ENCODE measurements at places on chromosomes 3 and 15.

GRCh38 chr3:129001101-129001805 is at the start of gene EFCC1:
TSS of gene EFCC1 (plus strand) at chr3:129001304. CDS start at chr3:129001629, 325 bp downstream.
- no peaks in the 10 kb centered on the region for H3K36me3 ChIP-seq
- H3K4me3 ChIP-seq = no peak within 1 kb of the TSS
- H3K27ac ChIP-seq = no peak within 1 kb of the TSS
- peaks cover 13% of the 10 kb centered on the region for H3K27me3 ChIP-seq

DNA sequence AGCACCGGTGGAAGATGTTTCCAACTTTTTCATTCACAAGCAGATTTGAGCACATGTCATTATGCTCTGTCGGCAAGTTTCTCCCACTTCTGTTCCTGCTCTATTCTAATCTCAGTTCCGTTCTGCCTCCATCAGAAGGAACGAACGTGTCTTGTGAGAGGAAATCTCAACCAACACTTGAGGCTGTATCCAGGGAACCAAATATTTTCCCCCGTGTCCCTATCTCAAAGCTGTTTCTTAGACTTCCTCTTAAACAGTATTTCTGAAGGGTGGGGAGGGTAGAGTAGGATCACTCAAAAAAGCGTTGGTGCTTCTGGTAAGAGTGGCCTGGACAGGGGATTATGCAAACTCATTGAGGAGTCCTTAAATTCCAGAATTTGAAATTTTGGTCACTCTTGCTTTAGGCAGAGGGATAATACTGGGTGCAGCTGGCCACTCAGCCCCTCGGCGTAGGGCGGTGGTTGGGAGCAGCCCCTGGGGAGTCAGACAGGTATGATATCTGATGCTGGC is 54.9 kb downstream of the FRMD4B start:
- H3K27ac ChIP-seq = no peak overlapping the region
- H3K27me3 ChIP-seq = no peaks in the 10 kb centered on the region
- no peaks in the 10 kb centered on the region for H3K4me1 ChIP-seq
- H3K36me3 ChIP-seq = no peaks in the 10 kb centered on the region
- DNase-seq = no peak
- H3K4me3 ChIP-seq = no peak overlapping the region

GRCh38 chr3:151806838-151807237 is 7.1 kb upstream of the AADAC start:
- no peak overlapping the region for H3K4me3 ChIP-seq
- DNase-seq = no peak

DNA sequence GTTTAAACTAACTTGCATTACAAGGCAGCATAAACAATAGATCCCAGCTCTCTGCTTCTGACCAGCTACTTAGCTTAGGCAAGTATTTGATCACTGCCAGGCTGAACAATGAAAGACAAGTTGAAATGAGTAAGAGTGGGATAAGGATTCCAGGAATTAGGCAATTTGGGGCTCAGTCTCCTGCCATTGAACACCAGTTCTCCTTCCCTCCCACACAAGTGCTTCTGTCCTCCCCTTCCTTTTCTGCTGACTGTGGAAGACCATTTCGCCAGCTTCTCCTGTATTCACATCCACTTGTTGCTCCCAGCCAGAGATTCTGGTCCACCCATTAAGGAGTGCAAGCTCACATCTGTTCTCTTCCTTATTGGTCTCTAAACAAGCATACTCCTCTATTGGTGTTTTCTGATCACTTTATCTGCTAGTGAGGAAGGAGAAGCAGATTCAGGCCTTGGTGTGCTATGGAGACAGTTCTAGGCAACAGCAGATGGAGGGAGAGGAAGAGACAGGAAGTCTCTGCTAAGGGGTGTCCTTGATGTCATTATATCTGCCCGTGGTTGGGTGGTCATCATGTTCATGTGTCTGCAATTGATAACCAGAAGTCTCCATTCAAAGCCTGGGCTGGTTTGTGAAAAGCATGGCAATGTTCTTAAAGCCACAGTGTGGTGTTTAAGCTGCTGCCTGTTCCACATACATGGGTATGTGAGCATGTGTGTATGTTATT is 121.5 kb downstream of the PLCL2 start:
- H3K27me3 ChIP-seq = no peaks in the 10 kb centered on the region
- no peak overlapping the region for H3K4me3 ChIP-seq
- no peak for DNase-seq
- H3K36me3 ChIP-seq = no peaks in the 10 kb centered on the region

DNA sequence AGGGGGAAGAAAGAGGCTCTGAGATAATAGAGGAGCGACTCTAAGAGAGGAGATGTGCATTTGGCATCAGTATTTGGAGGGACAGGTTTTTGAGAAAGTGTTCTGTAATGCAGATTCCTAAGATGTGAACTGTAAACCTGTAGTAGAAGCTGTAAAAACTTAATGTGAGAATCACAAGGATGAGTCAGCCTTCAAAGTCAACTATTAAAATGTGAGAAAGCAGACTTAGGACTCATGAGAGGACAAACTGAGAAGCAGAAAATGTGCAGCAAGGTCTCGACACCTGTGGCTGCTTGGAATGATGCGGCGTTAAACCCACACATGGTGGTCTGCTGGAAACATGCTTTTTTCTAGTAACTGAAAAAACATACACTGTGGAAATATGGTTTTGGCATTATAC is 36.0 kb downstream of the USP13 start:
- H3K4me1 ChIP-seq = no peaks in the 10 kb centered on the region
- H3K27me3 ChIP-seq = no peaks in the 10 kb centered on the region
- H3K27ac ChIP-seq = no peak overlapping the region
- no peak overlapping the region for H3K4me3 ChIP-seq

DNA sequence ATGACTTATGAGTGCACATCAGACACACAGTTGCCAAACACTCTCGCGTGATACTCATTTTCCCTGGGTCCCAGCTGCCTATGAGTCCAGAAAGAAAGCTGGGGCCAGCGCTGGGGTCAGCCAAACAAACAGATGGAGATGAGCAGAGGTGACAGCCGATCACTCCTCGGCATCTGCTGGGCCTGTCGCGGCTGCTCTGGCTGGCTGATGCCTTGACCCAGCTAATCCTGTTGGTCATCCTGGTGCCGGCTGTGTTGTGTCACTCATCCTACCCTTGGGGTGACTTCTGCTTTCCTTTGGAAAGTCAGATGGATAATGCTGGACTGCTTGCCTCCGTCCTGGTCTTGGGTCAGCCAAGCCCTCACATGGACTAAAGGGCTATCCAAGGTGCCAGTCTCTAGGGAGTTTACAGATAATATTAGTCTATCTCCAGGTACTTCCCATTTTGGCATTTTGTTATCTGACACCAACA is 105.3 kb upstream of the PDZRN3 start:
- H3K4me1 ChIP-seq = no peaks in the 10 kb centered on the region
- no peak overlapping the region for H3K4me3 ChIP-seq
- H3K36me3 ChIP-seq = no peaks in the 10 kb centered on the region
- H3K27ac ChIP-seq = no peak overlapping the region

- H3K36me3 ChIP-seq = no peaks in the 10 kb centered on the region
- no peak overlapping the region for H3K27ac ChIP-seq
- DNase-seq = no peak
- peaks cover 26% of the 10 kb centered on the region for H3K4me1 ChIP-seq
Observed at GRCh38 chr3:71117572-71118247, 465.8 kb downstream of the FOXP1 start.

- no peak overlapping the region for H3K4me3 ChIP-seq
- H3K27me3 ChIP-seq = no peaks in the 10 kb centered on the region
- H3K4me1 ChIP-seq = no peaks in the 10 kb centered on the region
- no peaks in the 10 kb centered on the region for H3K36me3 ChIP-seq
- H3K27ac ChIP-seq = no peak overlapping the region
Observed at GRCh38 chr3:121436074-121436473, 109.7 kb downstream of the POLQ start.

DNA sequence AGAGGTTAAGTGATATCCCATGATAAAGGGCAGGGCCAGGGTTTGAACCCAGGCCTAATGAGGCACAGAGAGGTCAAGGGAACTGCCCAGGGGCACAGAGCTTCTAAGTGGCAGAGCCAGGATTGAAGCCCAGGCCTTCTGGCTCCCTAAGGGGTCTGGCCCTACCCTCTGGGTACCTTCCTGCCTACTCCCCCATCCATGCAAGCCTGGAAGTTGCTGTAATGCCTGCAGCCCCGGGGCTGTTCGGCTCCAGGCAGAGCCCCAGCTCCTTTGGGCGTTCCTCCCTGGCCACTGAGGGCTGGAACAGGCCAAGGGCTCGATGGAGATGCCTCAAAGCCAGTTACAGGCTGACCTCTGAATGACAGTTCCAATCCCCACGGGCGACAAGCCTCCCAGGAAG is 4.5 kb downstream of the GRIP2 start:
- peaks cover 11% of the 10 kb centered on the region for H3K4me1 ChIP-seq
- H3K27me3 ChIP-seq = no peaks in the 10 kb centered on the region
- H3K27ac ChIP-seq = no peak overlapping the region
- no peak for DNase-seq
- no peaks in the 10 kb centered on the region for H3K36me3 ChIP-seq
- no peak overlapping the region for H3K4me3 ChIP-seq

DNA sequence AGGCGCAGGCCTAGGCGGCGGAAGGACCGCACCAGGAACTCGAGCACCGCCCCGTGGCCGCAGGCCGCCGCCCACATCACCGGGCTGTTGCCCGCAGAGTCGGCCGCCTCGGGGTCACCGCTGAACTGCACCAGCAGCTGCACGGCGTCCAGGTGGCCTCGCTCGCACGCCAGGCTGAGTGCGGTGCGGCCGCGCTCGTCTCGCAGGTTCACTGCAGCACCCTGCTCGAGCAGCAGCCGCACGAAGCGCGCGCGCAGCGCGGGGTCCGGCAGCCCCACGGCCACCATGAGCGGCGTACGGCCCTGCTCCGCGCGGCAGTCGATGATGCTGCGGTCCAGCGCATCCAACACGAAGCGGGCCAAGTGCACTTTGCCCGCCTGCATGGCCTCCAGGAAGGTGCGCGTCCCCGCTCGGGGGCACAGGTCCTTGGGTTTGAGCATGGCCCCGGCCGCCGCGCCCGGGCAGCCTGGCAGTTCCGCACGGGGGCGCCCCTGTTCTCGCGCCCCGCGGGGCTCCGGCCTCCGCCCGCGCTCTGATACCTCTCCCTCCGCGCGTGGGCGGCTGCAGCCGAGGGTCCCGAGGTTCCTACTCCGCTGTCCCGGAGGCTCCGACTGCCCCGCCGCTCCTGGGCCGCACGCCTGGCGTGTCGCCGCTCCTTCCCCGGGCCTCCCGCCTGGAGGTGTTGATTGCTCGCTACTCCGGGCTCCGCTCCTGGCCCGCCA is 556 bp downstream of the ANKRD63 start:
- H3K4me3 ChIP-seq = peak overlapping the region; percentile 21
- H3K27me3 ChIP-seq = peaks cover 23% of the 10 kb centered on the region
- DNase-seq = peak; percentile 56
- peaks cover 30% of the 10 kb centered on the region for H3K4me1 ChIP-seq
- no peaks in the 10 kb centered on the region for H3K36me3 ChIP-seq
- no peak overlapping the region for H3K27ac ChIP-seq

DNA sequence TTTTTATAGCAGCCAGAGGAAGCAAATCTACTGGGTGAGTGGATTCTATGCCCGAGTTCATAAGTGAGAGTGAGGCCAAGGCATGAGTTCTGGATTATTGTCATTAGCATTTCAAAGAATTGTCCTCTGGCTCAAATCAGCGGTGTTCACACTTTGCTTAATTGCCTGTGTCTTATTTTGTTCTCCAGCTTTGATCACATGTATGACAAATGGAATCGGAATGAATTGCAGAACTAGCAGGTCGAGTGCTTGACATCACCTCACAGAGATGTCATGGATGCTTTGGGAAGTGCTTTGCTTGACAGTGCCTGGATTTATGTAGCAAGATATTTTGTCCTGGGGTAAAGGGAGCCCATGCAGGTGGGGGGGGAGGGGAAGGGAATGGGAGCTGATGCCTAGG is 68.0 kb downstream of the SH3GL3 start:
- H3K27ac ChIP-seq = no peak overlapping the region
- no peak for DNase-seq
- H3K4me1 ChIP-seq = peaks cover 3% of the 10 kb centered on the region
- H3K36me3 ChIP-seq = no peaks in the 10 kb centered on the region

DNA sequence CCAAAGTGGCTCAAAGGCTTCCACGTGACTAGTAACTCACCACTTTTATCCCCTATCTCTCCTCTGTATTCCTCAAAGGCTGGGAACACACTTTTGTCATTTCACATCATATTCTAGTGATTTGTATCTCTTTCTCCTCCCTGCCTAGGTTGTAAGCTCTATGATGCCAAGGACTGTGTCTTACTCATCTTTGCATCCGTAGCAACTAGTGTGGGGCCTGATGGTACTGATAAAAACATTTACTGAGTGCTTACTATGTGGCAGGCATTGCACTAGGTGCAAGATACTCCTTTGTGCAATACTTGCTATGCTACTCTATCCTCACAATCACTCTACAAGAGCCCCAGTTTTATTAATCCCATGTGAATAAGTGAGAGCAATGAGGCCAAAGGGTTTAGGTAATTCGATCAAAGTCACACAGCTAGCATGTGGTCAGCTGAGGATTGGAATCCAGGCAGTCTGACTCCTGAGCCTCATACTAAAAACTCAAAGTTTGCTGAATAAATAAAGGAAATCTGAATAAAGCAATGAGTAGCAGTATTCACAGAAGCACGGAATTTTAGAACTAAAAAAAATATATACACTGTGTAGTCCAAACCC is 342.6 kb upstream of the ICE2 start:
- no peak overlapping the region for H3K27ac ChIP-seq
- H3K4me1 ChIP-seq = no peaks in the 10 kb centered on the region
- no peak for DNase-seq
- no peak overlapping the region for H3K4me3 ChIP-seq
- no peaks in the 10 kb centered on the region for H3K27me3 ChIP-seq
- no peaks in the 10 kb centered on the region for H3K36me3 ChIP-seq

GRCh38 chr3:132694991-132695390 is 27.2 kb downstream of the NPHP3 start:
- H3K4me3 ChIP-seq = no peak overlapping the region
- peaks cover 23% of the 10 kb centered on the region for H3K36me3 ChIP-seq
- DNase-seq = no peak
- no peaks in the 10 kb centered on the region for H3K27me3 ChIP-seq
- no peak overlapping the region for H3K27ac ChIP-seq

GRCh38 chr15:39415634-39416033 is 165.2 kb upstream of the THBS1 start:
- no peaks in the 10 kb centered on the region for H3K4me1 ChIP-seq
- H3K27ac ChIP-seq = no peak overlapping the region
- H3K27me3 ChIP-seq = no peaks in the 10 kb centered on the region
- H3K4me3 ChIP-seq = no peak overlapping the region
- no peaks in the 10 kb centered on the region for H3K36me3 ChIP-seq

DNA sequence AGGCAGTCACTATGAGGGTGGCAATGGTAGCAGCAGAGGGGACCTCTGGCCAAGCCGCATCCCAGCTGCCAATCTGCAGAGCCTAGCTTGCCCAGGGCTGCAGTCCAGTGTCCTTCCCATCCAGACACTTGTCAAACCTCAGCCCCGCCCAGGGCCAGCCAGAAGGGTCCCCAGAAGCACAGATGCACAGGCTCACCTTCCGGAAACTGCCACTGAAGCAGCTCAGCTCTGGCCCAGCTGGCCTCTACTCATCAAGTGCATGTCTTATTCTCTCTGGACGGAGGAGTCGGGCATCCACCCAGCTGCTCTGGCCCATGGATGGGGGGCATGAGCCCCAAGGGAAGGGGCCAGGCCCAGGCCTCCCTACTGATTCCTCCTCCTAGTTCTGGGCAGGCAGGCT is 69.2 kb downstream of the DNAJB8 start:
- H3K4me3 ChIP-seq = no peak overlapping the region
- no peak overlapping the region for H3K27ac ChIP-seq
- no peaks in the 10 kb centered on the region for H3K36me3 ChIP-seq
- no peaks in the 10 kb centered on the region for H3K27me3 ChIP-seq
- no peak for DNase-seq
- peaks cover 41% of the 10 kb centered on the region for H3K4me1 ChIP-seq
